Posterior cingulate gyrus (tissue), 11 donors: ENCODE measurements at places on chromosomes 5 and 9.

DNA sequence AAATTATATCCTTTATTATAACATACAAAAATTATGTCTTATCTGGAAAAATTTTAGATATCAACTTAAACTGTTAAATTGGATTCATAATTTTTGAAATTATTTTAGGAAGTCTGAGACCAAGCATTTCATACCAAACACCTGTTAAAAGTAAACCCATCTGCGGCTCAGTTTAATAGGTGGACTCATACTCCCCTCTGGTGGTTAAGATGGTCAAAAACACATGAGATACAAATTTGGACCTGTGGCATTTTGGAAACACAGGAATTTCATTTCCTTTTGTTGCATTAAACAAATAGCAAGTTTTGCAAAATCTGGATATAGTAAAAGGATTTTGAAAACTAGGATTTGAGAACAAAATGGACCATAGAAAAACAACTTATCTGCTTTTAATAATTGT is 53.7 kb downstream of the RGMB start:
- DNase-seq, result no peak

GRCh38 chr5:41695920-41696582 is 174.2 kb downstream of the OXCT1 start:
- no peak for DNase-seq

DNA sequence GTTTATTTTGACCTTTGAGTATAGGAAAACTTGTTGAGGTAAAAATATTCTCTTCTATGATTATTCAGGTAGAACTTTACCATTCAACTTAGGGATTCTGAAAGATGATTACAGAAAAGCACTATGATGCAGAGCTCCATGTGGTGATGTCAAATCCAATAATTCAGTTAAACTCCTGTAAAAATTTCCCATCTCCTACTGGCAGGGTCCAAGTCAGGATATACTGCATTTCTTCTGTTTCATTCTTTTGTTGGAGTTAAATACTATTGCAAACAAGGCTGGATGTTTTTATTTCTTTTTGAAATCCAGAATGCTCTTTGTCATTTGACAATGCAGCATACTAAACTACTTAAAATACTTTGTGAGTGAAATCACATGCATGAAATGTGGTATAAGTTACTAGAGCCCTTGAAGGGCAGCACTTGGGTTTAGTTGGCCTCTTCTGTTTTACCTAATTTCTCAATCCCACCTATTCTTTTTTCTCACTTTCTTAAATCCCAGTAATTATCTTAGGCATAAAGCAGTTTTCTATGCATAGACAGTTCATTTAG is 204.5 kb downstream of the FBXL7 start:
- DNase-seq, result no peak

GRCh38 chr5:178108966-178109365 is 4.4 kb upstream of the N4BP3 start:
- DNase-seq, result no peak

DNA sequence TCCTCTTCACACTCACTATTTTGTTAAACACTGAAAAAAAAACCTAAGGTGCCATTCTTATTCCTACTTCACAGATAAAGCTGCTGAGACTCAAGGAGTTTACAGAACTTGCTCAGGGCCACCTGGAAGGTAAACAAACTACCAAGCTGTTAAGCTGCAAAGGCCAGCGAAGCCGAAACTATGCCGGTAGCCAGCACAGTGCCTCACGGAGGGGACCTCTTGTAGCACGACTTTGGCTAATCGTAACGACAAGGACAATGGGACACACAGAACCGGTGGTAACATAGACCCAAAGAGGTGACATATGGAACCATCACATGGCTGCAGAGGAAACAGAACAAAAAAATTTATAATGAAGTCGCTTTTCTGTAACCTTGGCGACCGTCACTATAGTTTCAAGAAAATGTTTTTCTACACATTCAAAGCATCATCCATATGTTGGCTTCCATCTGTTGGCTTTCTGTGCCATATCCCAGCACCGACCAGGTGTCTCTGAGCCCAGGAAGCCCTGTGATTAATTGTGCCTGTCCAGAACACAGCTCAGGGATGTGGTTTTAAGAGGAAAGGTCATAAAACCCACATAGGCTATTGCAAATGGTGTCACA is 60.3 kb downstream of the S1PR3 start:
- DNase-seq, result no peak

DNA sequence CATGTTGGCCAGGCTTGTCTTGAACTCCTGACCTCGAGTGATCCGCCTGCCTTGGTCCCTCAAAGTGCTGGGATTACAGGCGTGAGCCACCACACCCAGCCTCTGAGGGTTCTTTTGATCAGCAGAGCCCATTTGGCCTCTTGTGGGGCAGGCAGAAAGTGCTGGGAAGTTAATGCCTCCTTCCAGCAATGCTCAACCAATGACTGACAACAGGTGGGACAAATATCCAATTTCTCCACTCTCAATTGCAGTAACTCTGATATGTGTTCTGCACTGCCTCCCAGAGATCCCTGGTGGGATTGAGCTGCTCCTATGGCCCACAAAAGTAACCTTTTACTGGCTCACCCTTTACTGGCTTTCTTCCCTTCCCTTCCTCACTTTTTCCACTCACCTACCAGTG is 79.9 kb upstream of the APC start:
- no peak for DNase-seq

DNA sequence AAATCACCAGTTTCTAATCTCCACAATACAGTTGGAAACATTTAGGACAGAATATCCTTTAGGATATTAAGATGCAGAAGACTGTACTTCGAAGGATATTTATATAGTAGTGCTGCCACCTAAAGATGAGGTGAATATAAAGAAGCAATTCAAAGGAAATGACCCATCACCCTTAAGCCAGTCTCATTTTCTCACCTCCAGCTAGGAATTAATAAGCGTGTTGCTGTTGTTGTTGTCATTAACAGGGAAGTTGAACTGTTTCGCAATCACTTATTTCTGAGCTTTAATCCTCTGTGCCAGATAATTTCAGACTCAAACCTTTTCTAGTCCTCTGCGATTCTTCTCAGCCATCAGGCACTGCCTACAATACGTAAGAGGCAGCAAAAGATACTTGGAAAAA is 7.8 kb upstream of the PURA start:
- DNase-seq, result no peak

- DNase-seq, result no peak
Measured at GRCh38 chr5:178216779-178217178, 12.4 kb downstream of the HNRNPAB start.

DNA sequence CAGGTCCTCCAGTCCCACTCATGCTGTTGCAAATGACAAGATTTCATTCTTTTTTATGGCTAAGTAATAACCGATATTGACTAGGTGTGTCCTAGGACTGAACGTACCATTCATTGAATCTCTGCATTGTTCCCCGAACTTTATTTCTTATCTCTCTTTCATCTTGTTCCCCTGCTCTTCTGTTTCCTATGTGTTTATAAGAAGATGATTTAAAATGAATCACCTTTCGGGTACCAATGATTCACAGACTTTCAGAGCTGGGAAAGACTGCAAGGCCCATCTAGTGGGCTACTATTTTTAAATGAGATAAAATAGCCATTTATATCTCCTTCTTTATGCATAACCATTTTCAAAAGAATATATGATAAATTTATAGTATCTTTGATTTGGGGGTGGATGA is 133.0 kb downstream of the CDH18 start:
- no peak for DNase-seq

DNA sequence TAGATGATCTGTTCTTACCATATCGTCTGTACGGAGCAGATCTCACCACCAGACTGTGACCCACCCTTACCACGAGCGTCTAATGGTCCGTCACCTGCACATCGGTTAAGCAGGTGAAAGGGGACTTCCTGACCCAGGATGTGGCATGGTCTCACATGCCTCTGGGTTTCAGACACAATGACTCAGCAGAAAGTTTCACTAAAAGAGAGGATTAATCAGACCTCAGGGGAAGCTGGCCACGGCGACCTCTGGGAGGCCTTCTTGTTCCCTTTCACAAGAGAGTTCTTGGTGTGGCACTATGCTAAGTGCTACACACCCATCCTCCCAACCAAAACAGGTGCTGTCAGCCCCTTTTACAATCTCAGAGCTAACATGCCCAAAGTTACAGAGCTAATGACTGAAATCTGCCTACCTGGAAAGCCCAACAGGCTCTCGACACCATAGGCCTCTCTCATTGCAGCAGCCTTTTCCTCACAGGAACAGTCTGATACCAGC is 41.6 kb downstream of the ADAMTS12 start:
- no peak for DNase-seq

DNA sequence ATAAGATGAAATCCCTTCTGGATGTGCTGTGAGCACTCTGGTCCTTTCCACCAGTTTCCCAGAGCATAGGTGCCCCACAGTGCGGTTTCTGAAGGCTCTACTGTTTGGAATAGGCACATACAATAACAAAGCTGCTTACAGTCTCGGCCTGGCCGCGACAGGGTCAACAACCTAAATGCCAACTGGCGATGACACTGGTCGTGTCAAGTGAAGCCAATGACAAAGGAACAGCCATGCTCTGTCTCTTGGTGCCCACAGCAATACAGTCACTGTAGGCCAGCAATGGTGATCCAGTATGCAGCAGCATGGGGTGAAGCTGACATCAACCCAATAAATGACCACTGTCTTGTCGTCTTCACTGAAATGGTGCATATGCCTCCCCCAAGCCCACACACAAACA is 47.8 kb upstream of the EQTN start:
- no peak for DNase-seq

DNA sequence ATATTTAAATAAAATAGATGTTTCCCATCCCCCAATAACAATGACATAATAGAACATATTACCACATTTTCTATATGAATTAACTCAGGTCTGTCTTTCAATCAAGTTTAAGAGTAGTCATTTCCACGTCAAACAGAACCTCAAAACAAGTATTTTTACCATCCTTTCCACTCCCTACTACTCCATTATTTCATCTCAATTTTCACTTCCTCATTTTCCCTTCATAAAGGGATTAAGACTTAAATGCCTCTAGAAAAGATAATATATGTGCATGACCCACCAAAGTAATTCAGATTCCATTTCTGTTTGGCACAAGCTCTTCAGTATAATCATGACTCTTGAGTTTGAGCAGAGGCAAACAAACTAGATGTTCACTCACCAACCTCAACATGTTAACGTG is 40.4 kb downstream of the ELOVL7 start:
- DNase-seq, result no peak

DNA sequence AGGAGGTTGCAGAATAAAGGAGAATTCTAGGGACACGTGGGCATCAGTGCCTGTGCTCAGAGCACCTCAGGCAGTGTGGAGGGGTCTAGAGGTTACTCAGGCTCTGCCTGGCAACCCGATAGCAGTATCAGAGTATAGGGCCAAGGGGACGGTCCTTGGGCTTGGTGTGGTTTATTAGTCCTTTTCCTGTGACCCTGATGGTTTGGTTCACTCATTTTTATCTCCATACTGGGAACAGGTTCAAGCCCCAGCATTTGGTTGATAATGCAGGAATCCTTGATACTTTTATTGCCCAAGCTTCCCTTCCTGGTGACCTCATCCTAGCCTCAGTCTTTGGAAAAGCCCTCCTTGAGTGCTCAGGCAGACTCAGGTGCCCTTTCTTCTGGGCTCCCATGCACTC is 35.5 kb downstream of the FXN start:
- no peak for DNase-seq

GRCh38 chr5:88659529-88660263 is 223.3 kb downstream of the MEF2C start:
- DNase-seq, result peak; percentile 58

GRCh38 chr5:83632874-83633273 is 87.8 kb downstream of the HAPLN1 start:
- DNase-seq, result no peak

GRCh38 chr5:126640866-126641265 is 40.1 kb downstream of the PHAX start:
- no peak for DNase-seq

- no peak for DNase-seq
Measured at GRCh38 chr5:132629230-132629944, 28.6 kb upstream of the IL13 start.

- no peak for DNase-seq
Measured at GRCh38 chr5:68149189-68149588, 66.4 kb upstream of the PIK3R1 start.

DNA sequence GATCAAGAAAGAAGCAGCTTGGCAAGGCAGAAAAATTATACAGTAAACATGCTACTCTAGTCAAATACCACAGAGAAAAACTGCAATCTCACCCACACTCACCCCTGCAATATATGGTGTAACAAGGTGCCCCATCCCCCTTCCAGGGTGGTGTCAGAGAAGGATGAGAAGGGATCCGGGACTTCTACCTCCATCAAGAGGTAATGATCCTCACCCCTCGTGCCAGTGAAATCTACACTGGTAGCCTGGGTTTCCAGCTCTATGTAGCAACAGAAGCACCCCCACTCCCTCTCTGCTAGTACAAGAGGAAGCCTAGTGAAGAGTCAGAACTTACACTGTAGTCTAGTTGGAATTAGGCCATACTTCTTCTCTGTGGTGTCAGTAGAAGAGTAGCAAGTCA is 18.9 kb downstream of the SLCO4C1 start:
- DNase-seq, result no peak

- no peak for DNase-seq
Measured at GRCh38 chr5:15135661-15136060, 264.1 kb upstream of the ANKH start.

DNA sequence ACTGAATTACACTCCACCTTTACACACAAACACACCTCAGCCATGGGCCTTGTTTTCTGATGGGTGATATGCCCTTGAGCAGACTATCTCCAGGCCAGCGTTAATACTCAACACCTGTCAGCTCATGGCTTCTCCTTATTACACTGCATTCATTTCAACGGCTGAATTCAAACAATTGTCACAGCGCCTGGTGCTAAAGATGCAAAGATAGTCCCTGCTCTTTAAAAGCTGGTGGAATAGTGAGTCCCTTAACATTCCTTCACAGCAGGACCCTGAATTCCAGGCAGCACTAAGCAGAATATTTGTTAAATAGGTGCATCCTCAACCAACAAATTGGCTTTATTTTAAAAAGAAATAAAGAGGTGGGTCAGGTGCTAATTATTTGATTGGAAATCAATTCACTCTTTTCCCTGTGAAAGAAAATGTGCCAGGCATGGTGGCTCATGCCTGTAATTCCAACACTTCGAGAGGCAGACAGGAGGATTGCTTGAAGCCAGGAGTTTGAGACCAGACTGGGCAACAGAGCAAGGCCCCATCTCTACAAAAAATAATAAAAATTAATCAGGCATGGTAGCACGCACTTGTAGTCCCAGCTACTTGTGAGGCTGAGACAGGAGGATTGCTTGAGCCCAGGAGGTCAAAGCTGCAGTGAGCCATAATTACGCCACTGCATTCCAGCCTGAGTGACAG is 155.7 kb upstream of the EFNA5 start:
- DNase-seq, result no peak

- DNase-seq, result no peak
Measured at GRCh38 chr5:111517853-111518501, 5.6 kb upstream of the STARD4 start.

DNA sequence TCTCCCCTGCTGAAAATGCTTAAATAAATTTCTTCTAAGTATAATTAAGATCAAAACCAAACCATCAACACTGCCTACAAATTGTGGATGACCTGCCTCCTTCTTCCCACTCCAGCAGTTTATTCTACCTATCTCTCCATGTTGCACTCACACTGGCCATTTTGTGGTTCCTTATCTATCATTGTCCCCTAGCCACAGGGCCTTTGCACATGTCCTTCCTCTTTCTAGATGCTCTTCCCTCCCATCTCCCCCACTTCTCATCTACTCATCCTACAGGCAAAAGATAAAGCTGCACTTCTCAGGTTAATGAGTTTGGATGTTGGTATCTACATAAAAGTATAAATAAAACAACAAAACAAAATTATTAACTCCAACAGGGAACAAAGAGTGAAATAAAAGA is 70.6 kb upstream of the CCNG1 start:
- DNase-seq, result no peak

GRCh38 chr5:76493190-76493837 is 90.2 kb downstream of the IQGAP2 start:
- no peak for DNase-seq
